Activated naive CD4-positive, alpha-beta T cell treated with Interleukin-2 at 50 U/mL for 16 hours (primary cell): ENCODE measurements at places on chromosomes 16 and 17.

DNA sequence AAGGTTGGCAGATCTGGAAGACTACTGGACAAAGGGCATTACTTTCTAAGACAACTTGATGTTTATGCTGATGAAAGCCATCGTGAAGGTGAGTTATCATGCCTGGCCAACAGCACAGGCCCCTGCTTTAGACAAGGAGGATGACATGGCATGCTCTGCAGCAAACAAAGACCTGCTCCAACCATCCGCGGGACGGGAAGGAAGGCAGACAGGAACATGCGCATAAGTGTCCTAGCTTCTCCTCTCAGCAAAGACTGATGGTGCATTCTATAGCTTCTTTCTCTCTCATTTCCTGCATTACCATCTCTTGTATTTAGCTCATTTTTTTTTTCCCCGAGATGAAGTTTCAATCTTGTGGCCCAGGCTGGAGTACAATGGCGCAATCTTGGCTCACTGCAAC is 5.4 kb downstream of the NPLOC4 start:
- no peak for DNase-seq

DNA sequence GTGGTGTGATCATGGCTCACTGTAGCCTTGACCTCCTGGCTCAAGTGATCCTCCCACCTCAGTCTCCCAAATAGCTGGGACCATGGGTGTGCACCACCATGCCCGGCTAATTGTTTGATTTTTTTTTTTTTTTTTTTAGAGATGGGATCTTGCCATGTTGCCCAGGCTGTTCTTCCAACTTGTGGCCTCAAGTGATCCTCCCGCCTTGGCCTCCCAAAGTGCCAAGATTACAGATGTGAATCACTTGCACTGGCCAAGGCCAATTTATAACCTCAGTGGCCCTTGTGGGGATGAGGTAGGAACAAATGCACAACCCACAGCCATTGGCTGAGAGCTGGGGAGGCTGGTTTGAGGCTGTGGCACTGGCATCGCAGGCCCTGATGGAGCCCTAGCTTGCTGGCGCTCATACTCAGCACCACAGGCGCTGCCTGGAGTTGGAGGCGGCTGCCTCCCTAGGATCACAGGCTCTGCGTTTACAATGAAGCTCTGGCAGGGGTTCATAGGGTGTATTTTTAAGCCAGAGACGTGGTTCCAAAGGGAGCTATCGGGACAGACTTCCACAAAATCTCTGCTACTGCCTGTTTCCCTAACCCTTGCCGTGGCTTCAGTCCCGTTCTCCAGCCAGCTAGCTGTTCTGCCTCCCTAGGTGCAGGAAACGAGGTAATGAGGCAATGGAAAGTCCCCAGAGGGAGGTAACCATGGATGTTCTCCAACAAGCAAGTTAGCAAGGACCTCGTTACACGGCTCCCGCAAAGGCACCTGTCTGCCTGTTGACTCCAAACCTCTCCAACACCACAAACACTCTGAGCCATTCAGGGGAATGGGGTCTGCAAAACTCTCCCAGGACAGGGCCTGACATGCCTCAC is 2.9 kb downstream of the ABCA3 start:
- DNase-seq, result no peak

DNA sequence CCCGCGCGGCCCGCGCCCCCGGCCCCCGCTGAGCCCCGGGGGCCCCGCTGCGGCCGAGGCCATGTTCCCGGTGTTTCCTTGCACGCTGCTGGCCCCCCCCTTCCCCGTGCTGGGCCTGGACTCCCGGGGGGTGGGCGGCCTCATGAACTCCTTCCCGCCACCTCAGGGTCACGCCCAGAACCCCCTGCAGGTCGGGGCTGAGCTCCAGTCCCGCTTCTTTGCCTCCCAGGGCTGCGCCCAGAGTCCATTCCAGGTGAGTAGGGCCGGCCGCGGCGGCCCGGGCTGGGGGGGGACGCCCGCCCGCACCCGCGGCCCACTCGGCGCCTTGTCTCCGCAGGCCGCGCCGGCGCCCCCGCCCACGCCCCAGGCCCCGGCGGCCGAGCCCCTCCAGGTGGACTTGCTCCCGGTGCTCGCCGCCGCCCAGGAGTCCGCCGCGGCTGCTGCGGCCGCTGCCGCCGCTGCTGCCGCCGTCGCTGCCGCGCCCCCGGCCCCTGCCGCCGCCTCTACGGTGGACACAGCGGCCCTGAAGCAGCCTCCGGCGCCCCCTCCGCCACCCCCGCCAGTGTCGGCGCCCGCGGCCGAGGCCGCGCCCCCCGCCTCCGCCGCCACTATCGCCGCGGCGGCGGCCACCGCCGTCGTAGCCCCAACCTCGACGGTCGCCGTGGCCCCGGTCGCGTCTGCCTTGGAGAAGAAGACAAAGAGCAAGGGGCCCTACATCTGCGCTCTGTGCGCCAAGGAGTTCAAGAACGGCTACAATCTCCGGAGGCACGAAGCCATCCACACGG is 504 bp downstream of the MAZ start:
- peak; percentile 63 for DNase-seq

GRCh38 chr17:8479431-8479947 is 43.8 kb downstream of the NDEL1 start:
- DNase-seq, result no peak

GRCh38 chr16:79169239-79169638 is 431.3 kb downstream of the MAF start:
- no peak for DNase-seq
